ENCODE measurements at places on chromosomes 6 and 20.

- no peak for DNase-seq
Observed at GRCh38 chr6:157800420-157801237, 22.4 kb upstream of the SNX9 start.

- no peak for DNase-seq
Observed at GRCh38 chr6:138656364-138657064, 117.1 kb upstream of the CCDC28A start.

GRCh38 chr6:122026582-122027369 lies 372.7 kb upstream of the HSF2 start:
- DNase-seq: no peak

- no peak for DNase-seq
Observed at GRCh38 chr20:46990017-46990595, 95.5 kb downstream of the EYA2 start.

DNA sequence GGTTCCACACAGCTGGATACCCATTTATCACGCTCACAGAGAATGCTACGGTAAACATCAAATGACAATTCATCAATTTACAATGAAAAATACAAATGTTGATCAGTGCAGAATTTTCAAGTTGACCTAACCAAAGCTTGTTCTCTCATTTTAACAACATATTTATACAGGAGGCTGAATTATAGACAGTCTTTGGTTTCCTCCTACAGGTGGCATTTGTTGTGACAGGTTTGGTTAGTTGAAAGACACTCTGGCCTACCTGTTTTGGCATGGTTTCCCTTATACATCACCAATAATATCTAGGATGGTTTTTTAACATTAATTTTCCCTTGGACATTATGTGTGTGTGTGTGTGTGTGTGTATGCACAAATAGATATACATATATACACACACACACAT lies 642.5 kb upstream of the MMS22L start:
- DNase-seq: no peak

- no peak for DNase-seq
Observed at GRCh38 chr20:8757146-8757545, 311.7 kb upstream of the PLCB4 start.

- DNase-seq: no peak
Observed at GRCh38 chr20:48375804-48376203, 452.0 kb downstream of the PREX1 start.

DNA sequence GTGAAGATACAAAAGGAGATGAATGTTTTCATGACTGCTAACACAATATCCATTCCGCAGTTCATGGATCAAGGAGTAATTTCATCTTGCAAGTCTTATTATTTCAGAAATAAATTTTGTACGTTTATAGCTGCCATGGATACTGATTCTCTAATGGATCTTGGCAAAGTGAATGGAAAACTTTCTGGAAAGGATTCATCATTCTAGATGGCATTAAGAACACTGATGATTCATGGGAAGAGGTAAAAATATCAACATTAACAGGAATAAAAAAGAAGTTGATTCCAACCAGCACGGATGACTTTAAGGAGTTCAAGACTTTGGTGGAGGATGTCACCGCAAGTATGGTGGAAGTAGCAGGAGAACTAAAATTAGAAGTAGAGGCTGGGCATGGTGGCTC lies 2.8 kb downstream of the HUS1B start:
- no peak for DNase-seq

GRCh38 chr6:118810420-118811027 lies 83.4 kb upstream of the ASF1A start:
- no peak for DNase-seq

- DNase-seq: no peak
Observed at GRCh38 chr20:49286689-49287551, 9.1 kb upstream of the ZNFX1 start.

DNA sequence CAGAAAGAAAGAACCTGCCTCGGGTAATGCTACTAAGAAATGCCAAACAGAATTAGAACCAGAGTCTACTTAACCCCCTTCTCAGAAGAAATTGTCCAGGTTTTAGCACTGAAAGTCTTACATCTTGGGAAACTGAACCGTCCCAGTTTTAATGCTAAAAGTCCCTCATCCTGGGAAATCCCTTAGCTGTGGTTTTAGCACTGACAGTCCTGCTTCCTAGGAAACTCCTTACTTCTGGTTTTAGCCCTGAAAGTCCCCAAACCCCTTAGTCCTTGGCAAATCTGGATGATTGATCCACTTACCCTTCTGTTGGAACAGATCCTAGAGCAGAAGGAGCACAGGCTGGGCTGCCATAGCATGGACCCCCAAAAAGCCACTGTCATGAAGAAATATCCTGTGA lies 4.8 kb upstream of the TMEM14A start:
- no peak for DNase-seq

- DNase-seq: no peak
Observed at GRCh38 chr20:34199183-34199582, 42.0 kb upstream of the ASIP start.

- no peak for DNase-seq
Observed at GRCh38 chr6:154499855-154500589, 10.5 kb downstream of the CNKSR3 start.

DNA sequence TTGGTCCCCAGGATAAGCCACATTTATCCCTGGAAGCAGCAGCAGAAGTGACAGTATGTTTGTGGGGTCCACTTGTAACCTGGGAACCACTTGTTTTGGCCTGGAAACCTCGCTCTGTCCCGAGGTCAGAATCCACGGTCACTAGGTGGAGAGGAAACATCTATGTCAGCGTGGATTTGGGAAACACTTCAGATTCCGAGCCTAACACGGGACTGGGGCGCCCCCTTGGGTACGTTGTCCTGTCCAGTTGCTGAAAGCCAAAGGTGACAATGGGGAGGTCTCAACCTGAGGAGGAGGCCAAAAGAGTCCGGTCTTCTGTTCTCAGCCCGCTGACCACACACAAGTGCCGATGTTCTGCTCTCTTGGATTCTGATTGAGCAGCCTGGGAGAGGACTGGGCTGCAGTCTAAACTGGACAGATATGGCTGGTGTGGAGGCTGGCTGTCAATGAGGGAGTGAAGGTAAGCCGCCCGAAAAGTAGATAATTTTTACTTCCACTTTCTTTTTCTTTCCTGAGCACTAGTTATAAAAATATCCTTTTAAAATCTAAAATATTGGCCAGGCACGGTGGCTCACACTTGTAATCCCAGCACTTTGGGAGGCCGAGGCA lies 4.9 kb upstream of the ZFP57 start:
- no peak for DNase-seq

GRCh38 chr6:14326774-14327173 lies 209.2 kb downstream of the CD83 start:
- DNase-seq: no peak
